Fibroblast of lung (primary cell): ENCODE measurements at places on chromosomes 4 and X. TPM values are rescaled to one million over a fixed set of nuclear protein-coding genes. Genes with fewer than 3 reads are reported as not detected.
A peak's percentile ranks its signal among the peaks of the same experiment; 100 is the strongest.

The PAK3 gene
- 1.3 and 2.0 TPM in 2 replicates for total RNA-seq

The MAML3 gene
- total RNA-seq = 2.0 and 2.1 TPM in 2 replicates

The SLC25A43 gene
- total RNA-seq = 22.6 and 31.0 TPM in 2 replicates

GRCh38 chr4:118798658-118799057 is 37.3 kb downstream of the SEC24D start:
- DNase-seq = no peak

DNA sequence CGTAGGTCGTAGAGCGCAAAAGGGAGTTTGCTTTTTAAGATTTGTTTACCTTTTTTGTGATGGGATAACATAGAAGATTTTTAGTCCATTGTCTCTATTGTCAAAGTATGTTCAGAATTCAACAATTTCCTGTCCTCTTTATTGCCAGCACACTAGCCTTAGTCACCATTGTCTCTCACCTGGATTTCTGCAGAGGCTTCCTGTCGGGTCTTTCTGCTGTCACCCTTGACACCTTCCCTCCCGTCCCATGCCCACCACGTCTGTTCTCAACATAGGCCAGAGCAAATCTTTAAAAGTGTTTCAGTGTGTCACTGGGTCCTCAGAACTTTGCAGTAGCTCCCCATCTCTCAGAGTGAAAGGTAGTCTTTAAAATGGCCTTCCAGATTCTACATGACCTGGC is 323.9 kb downstream of the TENM3 start:
- no peak for DNase-seq

GRCh38 chr4:153466949-153467896 is 1.1 kb downstream of the TMEM131L start:
- no peak for DNase-seq

DNA sequence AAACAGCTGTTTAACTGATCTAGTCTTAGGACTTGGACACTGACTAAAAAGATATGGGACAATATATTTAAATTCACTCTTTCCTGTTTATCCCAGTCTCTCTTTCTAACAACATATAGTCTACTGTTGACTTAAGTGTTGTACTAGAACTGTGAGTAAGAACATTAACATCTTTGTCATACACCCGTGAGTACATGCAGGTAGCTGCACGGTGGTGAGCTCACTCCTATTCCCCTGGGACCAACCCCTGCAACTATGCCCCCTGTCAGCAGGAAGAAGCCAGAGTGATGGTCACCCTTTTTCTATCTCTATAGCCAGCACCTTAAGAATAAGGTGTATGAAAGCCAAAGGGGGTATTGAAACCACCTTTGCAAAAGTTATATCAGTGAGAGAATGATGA is 17.6 kb downstream of the TBL1X start:
- DNase-seq = no peak

DNA sequence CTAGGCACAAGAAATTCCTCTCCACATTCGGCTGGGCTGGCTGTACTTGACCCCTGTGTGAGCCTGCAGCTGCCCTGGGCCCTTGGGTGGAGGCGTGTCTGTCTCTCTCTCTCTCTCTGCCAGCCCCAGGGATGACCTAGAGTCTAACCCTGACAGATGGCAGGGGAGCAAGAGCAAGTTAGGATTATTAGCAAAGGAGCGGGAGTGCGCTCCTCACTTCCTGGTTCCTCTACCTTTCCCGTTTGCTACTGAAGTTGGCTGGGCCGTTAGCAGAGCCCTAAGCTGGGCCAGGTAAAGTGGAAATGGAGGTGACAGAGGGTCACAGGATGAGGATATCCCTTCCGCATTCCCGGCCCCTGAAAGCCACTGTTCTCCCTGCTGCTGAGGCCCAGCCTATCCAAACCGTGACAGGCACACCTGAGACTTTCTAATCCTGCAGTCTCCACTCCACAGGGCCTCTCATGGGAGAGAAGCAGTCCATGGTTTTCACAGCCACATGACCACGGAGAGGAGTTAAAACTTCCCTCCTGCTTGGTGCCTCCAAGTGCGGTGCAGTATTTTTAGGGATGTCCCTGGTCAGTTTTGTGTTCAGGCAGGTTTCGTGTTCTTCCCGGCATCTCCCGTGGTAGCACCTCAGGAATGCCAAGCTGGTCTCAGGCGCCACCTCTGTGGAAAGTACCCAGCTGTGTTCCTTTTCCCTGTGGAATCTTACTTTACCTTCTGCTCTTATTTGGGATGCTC is 79.3 kb downstream of the CLDN22 start:
- DNase-seq = no peak

GRCh38 chr4:5707778-5708448 is 446 bp downstream of the EVC2 start:
- DNase-seq = peak; percentile 15

GRCh38 chr4:70181864-70182263 is 13.7 kb upstream of the ODAM start:
- no peak for DNase-seq

DNA sequence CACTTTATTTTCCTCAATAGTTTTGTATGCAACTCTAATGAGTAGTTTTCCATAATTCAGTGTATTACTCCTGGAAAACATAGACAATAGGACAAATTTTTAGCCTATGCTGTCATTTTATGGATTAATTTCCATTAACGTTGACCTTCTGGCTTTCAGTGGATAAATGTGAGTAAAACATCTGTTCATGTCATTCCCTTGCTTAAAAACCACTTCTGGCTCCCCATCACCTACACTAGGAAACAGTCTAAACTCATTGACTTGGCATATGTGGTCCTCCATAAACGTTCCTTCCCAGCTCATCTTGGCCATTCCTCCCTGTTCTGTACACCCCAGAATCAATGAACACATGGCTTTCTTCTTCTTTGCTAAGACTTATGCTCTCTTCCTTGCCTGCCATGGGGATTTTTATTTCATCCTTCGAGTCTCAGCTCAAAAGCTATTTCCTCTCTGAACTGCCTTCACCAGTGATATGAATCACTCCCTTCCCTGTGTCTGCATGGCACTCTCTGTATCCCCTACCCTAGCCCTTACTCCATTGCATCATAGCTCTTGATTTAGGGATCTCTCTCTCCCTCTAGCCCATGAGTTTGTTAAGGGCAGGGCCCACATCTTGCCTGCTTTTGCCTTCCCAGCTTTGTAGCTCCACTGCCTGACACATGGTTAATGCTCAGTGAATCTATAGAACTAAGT is 34.8 kb downstream of the DOCK11 start:
- DNase-seq = peak; percentile 42

DNA sequence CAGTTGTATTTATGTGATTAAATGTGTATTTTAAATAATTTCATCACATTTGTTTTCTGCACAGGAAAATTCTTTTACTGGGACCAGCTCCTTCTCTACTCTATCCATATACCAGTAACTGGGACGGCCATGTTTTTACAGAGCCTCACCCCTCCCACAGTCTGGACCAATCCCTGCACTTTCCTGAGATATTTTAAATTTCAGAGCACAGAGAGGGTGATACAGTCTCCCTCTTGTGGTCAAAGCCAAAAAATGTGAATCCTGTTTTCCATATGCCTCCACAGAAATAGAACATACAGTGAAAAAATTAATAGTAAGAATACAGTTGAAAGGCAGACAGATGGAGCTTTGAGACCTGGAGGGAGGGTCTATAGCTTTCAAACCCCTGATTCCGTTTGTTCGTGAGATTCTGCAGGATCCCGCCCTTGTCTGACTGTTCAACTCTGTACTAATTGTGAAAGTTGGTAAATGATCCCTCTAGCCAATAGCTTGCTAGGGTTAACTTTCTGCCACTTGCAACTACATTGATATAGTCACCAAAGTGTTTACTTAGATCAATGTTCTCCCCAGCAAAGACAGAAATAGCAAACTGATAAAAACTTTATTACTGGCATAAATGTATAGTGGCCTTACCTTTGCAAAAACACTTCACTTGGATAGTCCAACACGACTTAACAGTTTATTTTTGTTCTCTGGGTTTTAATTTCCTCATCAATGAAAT is 172.2 kb downstream of the PPARGC1A start:
- peak; percentile 36 for DNase-seq

DNA sequence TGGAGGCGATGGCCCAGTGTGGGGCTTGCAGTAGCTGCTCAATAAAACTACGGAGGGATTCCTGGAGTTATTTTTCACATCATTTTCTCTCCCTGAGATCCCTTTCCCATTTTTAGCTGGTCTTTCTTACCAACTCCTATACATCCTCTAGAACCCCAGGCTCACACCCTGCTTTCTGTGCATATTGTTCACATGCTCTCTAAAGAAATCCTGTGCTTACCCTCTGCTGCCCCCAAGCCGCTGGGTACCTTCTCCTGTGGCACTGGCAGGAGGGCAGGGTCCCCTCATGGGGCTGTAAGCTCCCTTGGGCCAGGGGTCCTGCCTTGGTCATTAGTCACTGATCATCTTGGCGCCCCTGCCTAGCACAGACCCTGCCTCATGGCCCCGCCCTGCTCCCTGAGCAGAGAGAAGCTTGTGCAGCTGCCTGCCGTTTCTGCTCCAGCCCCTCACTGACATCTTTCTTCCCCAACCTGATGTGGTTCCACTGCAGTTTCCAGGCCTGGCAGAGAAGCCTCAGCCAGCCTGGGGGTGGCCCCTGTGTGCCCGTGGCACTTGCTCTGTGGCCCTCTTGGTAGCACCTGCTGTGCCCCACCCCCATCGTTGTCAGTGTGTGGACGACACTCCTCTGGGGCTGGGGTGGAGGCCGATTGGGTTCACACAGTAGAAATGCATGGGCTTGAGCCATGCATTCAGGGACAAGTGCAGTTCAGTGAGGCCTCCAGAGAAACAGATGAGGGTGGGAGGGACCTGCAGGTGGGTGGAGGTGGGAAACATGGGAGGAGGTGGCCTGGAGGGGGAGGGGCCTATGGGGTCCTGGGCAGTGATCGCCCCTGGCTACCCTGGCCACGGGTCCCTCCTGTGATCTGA is 69.5 kb downstream of the WFS1 start:
- DNase-seq = no peak

DNA sequence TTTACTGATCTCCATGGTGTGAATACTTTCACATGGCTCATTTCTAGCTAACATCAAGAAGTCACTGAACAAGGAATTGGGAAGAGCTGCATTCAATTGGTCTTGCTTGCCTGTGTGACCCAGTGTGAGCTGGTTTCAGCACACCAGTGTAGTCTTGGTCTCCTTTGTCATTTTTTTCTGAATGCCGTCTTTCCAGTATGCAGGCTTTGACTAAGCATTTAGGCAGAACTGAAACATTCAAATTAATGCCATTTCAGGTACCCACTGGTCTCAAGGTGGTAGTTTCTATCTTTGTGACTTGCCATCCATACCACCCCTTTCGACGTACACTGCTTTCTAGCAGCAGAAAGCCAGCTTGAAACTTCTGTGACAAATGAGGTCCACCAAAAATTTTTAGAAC is 550.5 kb upstream of the BOD1L1 start:
- no peak for DNase-seq

DNA sequence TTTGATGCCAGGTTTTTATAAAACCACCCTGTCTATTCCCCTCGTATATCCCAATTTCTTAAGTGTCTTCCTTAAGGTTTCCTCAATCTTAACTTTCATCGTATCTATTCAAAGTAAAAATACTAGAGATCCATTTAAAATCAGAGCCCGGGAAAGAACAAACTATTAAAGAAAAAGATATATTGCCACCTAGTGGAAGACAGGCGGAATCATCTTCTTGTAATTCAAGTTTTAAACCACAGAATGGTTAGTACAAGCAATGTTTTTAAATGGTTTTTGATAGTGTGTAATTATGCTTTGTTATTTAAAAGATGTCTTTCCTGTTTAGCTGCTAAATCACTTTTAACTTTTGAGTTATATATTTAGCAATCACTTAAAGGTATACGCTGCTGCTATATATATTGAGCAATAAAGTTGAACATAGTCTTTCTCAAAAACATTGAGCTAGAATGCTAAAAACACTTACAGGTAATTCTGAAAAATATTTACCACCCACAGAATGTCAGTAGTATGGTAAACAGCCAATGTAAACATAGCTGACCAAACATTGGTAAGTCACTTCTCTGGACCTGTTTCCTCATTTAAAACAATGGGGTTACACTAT is 18.2 kb downstream of the PRDM8 start:
- peak; percentile 44 for DNase-seq

GRCh38 chr4:137627739-137628460 is 95.6 kb upstream of the PCDH18 start:
- DNase-seq = no peak
